Activated CD8-positive, alpha-beta T cell treated with anti-CD3 and anti-CD28 coated beads, Interleukin-2, amount 10 ng/mL, durations not matched to agents 7 days and 5 days (primary cell): ENCODE measurements at places on chromosomes 4 and X. TPM values are rescaled to one million over a fixed set of nuclear protein-coding genes. Genes with fewer than 3 reads are reported as not detected.

The MAGEC2 gene
- total RNA-seq, result not detected

DNA sequence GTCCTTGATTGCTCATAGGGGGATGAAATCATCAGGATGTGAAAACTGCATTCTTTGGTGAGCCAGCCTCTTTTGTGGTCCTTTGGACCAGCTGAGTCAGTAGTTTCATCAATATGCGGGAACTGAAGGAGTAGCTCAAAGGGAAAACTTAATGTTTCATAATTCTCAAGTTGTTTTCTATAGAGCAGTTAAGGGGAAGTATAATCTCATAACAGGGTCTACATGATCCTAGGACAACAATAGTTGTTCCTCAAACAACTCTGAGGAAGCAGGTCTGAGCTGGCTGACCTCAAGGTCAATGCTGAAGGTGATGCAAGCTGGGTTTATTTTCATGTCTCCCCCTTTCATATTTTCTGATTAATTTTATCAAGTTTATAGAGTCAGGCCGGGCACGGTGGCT, 36.1 kb upstream of the IRF2 start:
- no peak for DNase-seq

DNA sequence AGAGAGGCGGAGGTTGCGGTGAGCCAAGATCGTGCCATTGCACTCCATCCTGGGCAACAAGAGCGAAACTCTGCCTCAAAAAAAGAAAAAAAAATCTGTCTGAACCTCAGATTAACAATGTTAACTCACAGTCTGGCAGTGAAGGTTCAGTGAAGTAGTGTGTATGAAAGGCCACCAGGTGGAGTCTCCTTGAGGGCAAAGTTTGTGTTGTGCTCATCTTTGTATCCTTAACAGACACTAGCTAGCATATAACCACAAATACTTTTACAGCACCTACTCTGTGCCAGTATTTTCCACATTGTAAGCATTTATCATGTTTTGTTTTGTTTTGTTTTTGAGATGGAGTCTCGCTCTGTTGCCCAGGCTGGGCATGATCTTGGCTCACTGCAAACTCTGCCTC, 46.0 kb upstream of the MGST2 start:
- DNase-seq, result peak; percentile 31

DNA sequence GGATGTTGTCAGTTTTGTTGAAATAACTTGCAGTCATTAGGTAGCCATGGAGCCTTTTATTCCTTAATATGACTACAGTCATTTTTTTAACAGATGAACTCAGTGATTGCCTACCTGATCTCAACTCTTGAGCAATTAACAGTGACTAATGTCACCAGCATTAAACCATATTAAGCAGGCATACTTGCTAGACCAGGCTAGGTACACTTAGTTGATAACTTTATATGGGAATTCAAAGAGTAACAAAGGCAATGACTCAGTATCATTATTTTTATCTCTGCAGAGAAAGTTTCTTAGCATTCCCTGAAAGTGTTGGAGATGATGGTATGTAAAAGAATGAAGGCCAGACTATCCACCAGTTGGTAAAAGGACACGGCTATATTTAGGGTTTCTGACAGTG, at the start of gene C4orf54:
C4orf54 (minus strand) TSS at position 31 of the 400 bp plus-strand sequence. CDS start 3,180 bp downstream, outside the sequence.
- no peak for DNase-seq
